Naive thymus-derived CD8-positive, alpha-beta T cell (primary cell): ENCODE measurements at places on chromosomes 12 and 14. TPM values are rescaled to one million over a fixed set of nuclear protein-coding genes. Genes with fewer than 3 reads are reported as not detected.

The ANKRD13A gene
- 56.8 TPM for total RNA-seq

The TPH2 gene
- not detected for total RNA-seq

The UTP20 gene
- 16.6 TPM for total RNA-seq

The ABHD4 gene
- 22.2 TPM for total RNA-seq

The GPX2 gene
- not detected for total RNA-seq

The HOXC12 gene
- total RNA-seq: not detected

The C14orf180 gene
- total RNA-seq: not detected

The GAS2L3 gene
- not detected for total RNA-seq

The MFAP5 gene
- total RNA-seq: not detected

The DHH gene
- total RNA-seq: 0.47 TPM

The GZMH gene
- total RNA-seq: not detected

The DUSP6 gene
- 0.57 TPM for total RNA-seq

The MAX gene
- 200 TPM for total RNA-seq

The CRIP1 gene
- 96.5 TPM for total RNA-seq

The VRTN gene
- not detected for total RNA-seq

The NYNRIN gene
- total RNA-seq: 0.29 TPM

The CFAP251 gene
- total RNA-seq: 0.82 TPM
